ENCODE measurements at places on chromosomes 6 and 20. TPM values are rescaled to one million over a fixed set of nuclear protein-coding genes. Genes with fewer than 3 reads are reported as not detected.

DNA sequence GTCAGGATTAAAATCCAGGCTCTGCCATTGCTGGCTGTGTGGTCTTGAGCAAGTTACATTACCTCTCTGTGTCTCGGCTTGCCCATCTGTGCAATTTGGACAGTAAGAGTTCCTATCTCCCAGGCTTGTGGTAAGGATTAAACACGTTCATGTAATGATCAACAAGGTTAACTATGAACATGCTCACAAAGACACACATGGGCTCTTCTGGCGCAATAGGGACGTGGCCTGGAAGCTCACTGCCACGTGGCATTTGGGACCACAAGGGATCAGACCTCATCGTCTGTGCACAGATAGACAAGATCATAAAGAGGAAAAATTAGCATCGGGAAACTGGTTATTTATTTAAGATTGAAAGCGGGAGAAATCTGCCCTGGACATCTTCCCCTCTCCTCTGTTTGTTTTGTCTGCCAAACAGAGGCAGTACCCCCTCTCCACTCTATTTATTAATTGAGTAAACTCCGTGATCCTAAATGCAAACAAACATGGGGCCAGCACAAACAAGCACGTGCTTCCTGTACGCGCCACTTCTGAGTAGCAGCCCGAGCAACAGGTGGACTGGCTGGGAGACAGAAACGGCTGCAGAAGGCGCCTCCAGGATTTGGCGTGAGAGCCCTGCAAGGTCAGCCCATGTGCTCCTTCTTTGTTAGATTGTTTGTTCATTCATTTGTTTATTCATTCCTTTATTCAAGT is 95.0 kb downstream of the CDH26 start:
- DNase-seq, result no peak
- H3K4me3 ChIP-seq, result peak overlapping the region; percentile 31
- peaks cover 14% of the 10 kb centered on the region for H3K27me3 ChIP-seq
- no peaks in the 10 kb centered on the region for H3K36me3 ChIP-seq
- peak overlapping the region; percentile 63 for H3K27ac ChIP-seq
- peaks cover 54% of the 10 kb centered on the region for H3K4me1 ChIP-seq

DNA sequence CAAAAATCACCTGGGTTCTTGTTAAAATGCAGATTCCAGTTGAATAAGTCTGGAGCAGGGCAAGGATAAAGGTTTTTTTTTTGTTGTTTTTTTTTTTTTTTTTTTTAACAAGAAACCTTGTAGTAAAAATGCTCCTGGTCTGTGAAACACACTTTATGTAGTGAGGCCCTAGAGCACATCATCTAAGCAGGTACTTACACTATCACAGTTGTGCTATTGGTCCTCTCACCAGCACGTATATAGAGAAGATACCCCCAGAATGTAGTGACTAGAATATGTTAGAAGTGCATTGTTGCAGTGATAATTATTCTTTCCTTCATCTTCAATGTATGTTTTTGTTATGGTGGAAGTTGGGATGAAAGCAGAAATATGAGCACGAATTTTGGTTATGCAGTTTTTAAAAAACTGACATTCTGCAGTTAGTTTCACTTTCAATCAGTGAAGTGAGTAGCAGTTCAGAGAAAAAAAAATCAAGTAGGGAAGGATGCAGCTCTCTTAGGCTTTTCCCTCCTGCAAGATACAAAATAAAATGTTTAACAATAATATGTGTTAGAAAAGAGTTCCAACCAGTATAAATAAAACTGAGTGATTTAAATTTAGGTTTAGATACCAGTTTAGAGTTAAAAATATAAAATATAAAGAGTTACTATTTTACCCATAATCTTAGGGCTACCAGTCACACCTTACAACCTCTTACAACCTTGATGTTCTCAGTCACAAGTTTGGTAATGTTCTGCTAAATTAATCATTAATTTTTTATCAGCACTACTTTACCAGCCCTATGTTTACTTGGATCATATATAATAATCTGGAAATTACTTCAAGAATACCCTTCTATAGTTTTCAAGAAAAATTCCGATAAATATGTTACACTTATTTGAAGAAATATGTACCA is 9.2 kb upstream of the DEFB113 start:
- H3K27me3 ChIP-seq, result peaks cover 3% of the 10 kb centered on the region
- H3K4me3 ChIP-seq, result peak overlapping the region; percentile 27
- H3K4me1 ChIP-seq, result no peaks in the 10 kb centered on the region
- H3K36me3 ChIP-seq, result no peaks in the 10 kb centered on the region
- no peak for DNase-seq
- H3K27ac ChIP-seq, result no peak overlapping the region

GATA5 gene
- polyA plus RNA-seq, result not detected

METTL24 gene
- polyA plus RNA-seq, result not detected

OPRL1 gene
- 0.48 TPM for polyA plus RNA-seq
